ENCODE measurements at places on chromosomes 2 and 18. TPM values are rescaled to one million over a fixed set of nuclear protein-coding genes. Genes with fewer than 3 reads are reported as not detected.

The PLGLB1 gene
- 15.9 TPM for polyA plus RNA-seq

The NIF3L1 gene
- 57.0 TPM for polyA plus RNA-seq

The MARCO gene
- not detected for polyA plus RNA-seq

The INHBB gene
- 0.10 TPM for polyA plus RNA-seq

The EFEMP1 gene
- 2.3 TPM for polyA plus RNA-seq

The CASP8 gene
- 0.72 TPM for polyA plus RNA-seq

The PRKAG3 gene
- not detected for polyA plus RNA-seq

The COBLL1 gene
- polyA plus RNA-seq, result not detected

The RAB27B gene
- 53.4 TPM for polyA plus RNA-seq

The RAB17 gene
- polyA plus RNA-seq, result 1.1 TPM

The ITPRID2 gene
- 36.8 TPM for polyA plus RNA-seq

The AFF3 gene
- 5.1 TPM for polyA plus RNA-seq

The GCA gene
- polyA plus RNA-seq, result 45.3 TPM

The FHOD3 gene
- 22.3 TPM for polyA plus RNA-seq

The FKBP7 gene
- 46.1 TPM for polyA plus RNA-seq

The TFCP2L1 gene
- polyA plus RNA-seq, result 0.04 TPM

The CREG2 gene
- polyA plus RNA-seq, result 1.2 TPM

The NFATC1 gene
- 0.37 TPM for polyA plus RNA-seq

The SPAG16 gene
- 75.4 TPM for polyA plus RNA-seq

The CYP27A1 gene
- polyA plus RNA-seq, result not detected
